ENCODE measurements at places on chromosomes 1 and 21.

GRCh38 chr1:162663086-162663485, 30.8 kb downstream of the DDR2 start:
- DNase-seq = no peak

GRCh38 chr1:237098541-237098940, 56.6 kb downstream of the RYR2 start:
- no peak for DNase-seq

- DNase-seq = no peak
Measured at GRCh38 chr1:15066191-15066590, 87.4 kb upstream of the TMEM51 start.

GRCh38 chr1:206824331-206824730, 41.1 kb upstream of the IL20 start:
- no peak for DNase-seq

DNA sequence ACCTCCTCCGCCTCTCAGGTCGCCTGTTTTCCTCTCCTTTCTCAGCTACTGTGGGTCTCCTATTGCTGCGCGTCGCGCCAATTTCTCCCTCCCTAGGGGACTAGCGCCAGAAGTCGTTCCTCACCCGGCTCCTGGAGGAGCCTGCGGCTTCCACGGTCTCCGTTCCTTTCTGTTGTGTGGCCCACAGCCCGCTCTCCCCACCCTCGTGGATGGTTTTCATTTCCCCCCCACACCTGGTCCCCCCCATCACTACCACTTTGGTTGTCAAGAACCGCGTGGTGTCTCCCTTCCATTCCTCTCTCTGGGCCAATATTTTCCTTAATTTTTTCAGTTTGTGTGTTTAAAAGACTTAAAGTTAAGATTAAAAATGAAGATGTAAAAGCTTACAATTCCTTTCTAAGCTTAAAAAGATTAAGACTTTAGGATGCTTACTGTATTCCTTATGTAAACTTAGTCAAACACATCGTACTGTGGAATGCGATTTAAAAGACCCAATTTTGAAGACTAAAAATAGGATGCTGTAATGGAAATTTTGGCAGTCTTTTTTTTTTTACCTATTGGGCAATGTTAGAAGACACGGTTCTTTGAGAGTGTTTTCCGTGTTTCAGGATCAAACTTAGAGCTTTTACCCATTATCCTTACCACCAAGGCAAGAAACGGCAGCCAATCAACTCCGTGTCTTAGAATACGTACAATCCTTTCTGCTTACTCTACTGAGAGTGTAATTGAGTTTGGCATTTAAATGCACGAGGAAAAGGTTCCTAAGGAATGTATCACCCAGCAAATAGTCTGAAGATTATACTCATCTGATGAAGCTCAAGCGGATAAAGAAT, 773 bp downstream of the CNST start:
- DNase-seq = peak; percentile 72

DNA sequence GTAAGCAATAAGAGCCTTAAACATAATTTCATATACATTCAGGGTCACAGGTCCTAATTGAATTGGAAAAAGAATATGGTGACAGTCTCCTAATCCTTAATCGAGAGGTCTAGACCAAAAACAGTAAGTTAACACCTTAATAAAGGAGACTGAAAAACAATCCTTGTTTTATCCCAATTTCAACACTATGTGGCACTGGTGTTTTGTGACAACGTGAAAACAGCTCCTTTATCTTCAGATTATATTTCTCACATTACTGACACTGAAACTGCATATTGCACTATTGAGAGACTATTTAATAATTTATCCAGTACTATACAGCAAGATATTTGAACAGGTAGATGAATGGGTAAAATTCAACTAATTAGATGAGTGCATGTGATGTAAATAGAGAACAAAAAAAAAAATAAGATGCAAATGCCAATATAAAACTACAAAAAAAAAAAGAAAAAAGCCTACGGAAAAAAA, 34.1 kb downstream of the TP53BP2 start:
- peak; percentile 6 for DNase-seq

- DNase-seq = no peak
Measured at GRCh38 chr1:59879996-59880505, 46.5 kb downstream of the CYP2J2 start.

DNA sequence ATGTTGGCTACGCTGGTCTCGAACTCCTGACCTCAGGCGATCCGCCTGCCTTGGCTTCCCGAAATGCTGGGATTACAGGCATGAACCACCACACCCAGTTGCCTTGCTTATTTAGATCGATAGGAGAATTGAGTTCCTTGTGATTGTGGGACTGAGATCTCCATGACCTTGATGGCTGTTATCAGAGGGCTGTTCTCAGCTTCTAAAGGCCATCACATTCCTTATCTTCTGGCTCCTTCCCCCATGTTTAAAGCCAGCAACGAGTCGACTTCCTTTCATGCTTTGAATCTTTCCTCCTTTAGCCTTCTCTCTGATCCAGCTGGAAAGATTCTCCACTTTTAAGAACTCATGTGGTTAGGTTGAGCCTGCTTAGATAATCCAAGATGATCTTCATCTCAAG, 38.0 kb downstream of the CTH start:
- DNase-seq = no peak

- no peak for DNase-seq
Measured at GRCh38 chr1:76135835-76136234, 61.3 kb downstream of the ST6GALNAC3 start.

DNA sequence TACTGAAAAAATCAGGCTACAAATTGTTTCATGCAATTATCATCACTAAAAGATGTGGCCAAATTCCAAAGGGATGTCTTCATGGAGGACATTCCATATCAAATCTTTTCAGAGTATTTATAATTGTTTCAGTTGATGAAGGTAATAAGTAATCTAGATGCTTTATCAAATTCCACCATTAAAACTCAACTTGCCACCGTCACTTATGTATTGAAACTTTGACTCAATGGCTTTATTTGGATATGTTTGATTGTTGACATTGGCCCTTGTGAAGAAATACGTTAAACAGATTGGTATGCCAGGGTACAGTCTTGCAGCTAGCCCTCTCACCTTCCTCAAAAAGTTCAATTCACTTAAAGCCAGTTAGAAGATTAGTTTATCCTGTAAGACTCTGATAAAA, 32.2 kb upstream of the PALMD start:
- DNase-seq = no peak

DNA sequence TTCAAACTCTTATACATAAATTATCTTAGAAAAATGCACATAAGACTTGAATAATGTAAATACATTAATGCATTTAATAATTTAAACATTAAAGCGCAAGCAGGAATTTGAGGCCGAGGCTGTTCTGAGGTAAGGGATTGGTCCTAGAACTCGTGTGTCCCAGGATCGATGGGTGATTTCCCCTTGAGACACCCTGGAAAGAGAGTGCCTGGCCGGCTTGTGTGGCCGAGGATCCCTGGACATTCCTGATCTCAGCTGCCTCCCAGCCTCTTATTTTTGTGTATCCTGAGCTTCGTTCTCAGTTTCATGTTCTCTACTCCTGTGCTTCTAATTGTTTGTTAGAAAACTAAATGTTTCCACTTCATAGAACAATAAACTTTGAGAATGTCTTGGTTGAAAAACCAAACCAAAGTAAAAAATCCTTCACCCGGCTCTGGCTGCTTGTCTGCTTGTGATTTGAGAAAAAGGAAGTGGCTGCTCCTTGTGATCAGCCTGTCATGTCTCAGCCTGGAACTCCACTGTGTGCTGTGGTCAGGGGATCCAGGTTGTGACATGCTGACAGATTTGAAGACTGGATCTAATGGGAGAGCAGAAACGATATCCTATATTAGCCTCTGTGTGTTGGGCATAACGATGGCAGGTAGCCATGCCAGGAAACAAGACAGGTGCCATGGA, 40.7 kb downstream of the PEX14 start:
- no peak for DNase-seq

DNA sequence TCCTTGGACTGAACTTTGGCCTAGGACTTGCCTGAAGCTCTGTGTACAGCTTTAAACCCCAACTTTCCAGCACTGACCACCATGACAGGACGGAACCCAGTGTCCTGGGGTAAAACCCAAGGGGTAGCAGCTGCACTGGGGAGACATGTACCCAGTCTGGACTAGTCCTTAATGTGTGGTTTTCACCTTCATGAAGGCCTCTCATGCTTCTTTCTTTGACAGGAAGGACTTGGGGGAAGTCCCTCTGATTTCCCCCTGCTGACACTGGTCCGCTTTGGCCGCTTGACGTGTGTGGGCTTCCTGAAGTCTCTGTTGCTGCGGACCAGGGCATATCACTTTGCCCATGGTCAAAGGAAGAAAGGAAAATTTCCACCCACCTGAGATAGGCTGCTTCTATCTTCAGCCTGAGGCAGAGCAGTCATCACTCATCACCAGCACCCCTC, 66.3 kb upstream of the PRDX6 start:
- no peak for DNase-seq

- no peak for DNase-seq
Measured at GRCh38 chr1:117674521-117675400, 68.9 kb downstream of the TENT5C start.

GRCh38 chr1:26894263-26894662, 4.2 kb upstream of the GPN2 start:
- DNase-seq = no peak

DNA sequence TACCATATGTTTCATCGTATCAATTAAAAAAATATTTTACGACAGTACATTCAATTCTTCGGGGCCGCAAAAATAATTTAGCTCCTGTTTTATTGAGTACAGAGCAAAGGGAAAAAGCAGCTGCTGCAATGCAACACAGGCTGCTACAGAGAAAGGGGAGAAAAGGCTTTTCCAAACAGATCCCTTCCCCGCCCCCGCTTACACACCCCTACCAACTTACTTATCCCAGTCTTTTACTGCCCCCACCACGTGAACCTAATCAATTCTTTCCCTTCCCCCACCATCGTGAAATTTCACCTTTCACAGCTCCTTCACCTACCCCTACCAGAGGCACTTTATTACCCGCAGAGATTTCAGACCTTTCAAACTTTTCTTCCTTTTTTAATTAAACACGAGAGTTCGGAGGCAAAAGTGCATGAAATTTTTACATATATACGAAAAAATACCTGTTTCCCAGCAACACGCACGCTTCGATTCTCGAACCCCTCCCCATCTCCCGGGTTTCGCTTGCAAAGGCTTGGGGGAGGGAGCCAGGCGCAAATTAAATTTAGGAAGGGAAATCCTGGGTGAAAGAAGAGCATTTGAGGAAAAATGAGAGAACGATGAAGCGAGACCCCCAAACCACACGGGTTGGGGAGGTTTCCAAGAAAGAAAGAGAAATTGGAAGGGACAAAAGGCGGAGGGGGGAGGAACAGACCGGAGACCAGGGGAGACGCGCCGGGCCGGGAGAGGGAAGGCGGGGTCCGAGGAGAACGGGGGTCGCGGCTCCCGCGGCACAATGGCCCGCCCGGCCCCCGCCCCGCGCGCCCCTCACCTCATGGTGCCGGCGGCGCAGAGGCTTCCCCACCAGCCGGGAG, 823 bp downstream of the ENAH start:
- DNase-seq = peak; percentile 37

DNA sequence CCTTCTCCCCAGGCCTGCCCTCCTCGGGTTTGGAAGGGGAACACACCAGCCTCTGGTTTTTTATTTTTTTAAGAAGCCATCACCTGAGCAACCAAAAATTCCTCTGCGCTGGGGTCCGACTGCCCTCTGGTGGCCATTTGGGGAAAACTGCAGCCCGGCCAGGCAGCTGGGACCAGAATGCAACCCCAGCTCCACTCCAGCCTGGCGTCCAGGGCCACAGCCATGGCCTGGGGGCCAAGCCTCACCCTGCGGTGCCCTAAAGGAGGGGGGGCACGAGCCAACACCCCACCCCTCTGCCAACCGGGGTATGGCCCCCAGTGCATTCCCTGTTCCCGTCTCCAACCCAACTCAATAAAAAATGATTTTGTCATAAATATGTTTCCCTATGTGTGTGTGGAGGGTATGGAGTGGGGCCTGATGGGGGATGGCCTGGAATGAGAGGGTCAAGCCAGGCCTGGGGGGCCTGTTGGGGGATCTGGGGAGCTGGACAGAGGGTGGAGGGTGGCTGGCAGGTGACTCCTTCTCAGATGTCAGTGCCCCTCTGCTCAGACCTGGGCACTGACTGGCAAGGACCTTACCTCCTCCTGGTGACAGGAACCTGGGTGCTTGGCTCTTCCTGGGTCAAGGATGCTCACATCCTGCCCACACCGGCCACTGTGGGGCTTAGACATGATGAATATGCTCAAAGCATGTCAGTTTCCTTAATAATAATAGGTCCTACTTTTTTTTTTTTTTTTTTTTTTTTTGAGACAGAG, 3.2 kb downstream of the GPR3 start:
- peak; percentile 52 for DNase-seq

GRCh38 chr1:172269644-172270043, 150.8 kb upstream of the C1orf105 start:
- DNase-seq = no peak

- peak; percentile 92 for DNase-seq
Measured at GRCh38 chr1:10796029-10796944, at the start of gene CASZ1. TSS of gene CASZ1 (minus strand) at chr1:10796646. CDS start at chr1:10693889, 102,757 bp downstream.

DNA sequence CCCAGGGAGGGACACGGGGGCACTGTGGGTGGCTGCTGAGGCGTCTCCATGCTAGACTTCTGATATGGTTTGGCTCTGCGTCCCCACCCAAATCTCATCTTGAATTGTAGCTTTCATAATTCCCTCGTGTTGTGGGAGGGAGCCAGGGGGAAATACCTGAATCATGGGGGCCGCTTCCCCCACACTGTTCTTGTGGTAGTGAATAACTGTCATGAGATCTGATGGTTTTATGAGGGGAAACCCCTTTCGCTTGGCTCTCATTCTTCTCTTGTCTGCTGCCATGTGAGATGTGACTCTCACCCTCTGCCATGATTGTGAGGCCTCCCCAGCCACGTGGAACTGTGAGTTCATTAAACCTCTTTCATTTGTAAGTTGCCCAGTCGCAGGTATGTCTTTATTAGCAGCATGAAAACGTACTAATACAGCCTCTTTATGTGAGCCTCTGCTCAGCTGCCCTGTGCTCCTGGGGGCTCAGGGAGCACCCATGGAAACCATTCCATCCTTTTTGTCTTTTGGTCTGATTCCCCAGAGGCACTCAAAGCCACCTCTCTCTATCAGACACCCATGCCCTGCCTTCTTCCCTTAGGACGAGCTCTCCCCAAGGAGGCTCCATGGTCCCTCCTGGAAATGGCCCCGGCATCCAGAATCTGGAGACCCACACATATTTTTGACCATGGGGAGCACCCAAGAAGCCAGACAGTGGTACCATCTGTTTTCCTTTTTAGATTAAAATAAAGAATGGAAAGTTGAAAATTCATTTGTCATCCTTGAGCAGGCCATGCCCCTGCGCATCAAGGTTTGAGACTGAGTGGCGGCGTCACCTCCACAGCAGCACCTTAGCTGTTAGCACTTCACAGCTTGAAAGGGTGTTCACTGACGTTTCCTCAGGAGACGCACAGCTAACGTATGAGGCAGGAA, 65.9 kb upstream of the FAM20B start:
- no peak for DNase-seq

All from NCI-H1092 (cell line).